ENCODE measurements at places on chromosomes 5 and 9.

- no peak for DNase-seq
These were observed 92.8 kb upstream of the VCAN start for GRCh38 chr5:83378624-83379289.

GRCh38 chr5:121526908-121527307 lies 324.8 kb upstream of the FTMT start:
- DNase-seq, result no peak

DNA sequence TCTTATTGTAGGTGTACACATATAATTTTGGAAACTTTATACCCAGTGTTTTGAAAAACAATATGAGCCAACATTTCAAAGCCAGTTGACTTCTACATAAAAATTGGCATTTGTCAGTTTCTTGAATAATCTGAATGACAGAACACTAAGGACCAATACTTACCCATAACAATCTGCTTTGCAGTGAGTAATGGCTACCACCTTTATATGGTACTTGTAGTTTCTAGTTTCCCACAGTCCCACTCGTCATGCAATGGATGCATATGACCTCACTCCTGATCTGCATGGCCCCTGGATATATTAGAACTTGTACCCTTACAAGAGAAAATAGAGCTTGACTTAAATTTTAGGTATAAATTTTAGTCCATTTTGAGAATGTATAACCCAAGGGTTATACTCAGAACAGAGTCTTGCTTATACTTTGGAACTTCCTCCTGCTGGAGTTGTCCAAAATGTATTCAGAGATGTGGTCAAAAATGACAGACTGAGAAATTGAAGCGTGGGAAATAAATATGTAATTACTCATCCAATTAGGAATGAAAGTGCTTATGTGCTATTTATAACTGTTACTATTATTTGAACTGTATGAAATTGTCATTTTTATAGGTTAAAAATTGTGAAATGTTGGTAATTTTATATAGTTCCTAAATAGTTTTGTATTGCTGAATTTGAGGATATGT lies 19.5 kb downstream of the XRCC4 start:
- no peak for DNase-seq

DNA sequence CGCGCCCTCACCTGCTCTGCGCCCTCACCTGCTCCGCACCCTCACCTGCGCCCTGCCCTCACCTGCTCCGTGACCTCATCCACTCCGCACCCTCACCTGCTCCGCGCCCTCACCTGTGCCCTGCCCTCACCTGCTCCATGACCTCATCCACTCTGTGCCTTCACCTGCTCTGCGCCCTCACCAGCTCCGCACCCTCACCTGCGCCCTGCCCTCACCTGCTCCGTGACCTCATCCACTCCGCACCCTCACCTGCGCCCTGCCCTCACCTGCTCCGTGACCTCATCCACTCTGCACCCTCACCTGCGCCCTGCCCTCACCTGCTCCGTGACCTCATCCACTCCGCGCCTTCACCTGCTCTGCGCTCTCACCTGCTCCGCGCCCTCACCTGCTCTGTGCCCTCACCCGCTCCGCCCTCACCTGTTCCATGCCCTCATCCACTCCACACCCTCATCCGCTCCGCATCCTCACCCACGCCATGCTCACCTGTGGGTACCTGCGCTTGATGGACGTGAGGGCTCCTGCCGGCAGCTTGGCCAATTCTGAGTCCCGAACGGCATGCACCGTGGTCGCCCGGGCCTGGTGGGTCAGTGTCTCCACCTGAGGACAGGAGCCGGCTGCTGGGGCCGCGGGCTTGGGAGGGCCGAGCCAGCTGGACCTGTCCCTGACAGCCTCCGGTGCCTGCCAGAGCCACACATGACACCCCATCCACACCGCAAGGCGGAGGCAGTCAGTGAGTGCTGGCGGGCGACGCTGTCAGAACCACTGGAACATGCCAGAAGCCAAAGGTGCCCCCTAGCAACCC lies 35.6 kb upstream of the NSMF start:
- no peak for DNase-seq

DNA sequence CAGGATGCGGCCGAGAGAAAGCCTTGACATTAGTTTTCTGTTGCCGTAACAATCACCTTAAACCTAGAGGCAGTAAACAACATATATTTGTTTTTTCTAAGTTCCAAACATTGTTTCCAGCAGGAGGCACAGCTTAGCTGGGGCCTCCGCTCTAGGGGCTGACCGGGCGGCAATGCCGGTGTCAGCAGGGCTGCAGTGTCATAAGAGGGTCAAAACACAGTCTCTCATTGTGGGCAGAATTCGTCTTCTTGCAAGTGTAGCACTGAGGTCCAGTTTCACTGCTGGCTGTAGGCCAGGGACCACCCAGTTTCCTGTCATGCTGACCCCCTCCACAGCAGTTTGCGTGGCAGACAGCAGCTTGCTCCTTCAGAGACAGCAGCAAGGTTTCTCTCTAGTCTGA lies 186.2 kb downstream of the PJA2 start:
- DNase-seq, result no peak

DNA sequence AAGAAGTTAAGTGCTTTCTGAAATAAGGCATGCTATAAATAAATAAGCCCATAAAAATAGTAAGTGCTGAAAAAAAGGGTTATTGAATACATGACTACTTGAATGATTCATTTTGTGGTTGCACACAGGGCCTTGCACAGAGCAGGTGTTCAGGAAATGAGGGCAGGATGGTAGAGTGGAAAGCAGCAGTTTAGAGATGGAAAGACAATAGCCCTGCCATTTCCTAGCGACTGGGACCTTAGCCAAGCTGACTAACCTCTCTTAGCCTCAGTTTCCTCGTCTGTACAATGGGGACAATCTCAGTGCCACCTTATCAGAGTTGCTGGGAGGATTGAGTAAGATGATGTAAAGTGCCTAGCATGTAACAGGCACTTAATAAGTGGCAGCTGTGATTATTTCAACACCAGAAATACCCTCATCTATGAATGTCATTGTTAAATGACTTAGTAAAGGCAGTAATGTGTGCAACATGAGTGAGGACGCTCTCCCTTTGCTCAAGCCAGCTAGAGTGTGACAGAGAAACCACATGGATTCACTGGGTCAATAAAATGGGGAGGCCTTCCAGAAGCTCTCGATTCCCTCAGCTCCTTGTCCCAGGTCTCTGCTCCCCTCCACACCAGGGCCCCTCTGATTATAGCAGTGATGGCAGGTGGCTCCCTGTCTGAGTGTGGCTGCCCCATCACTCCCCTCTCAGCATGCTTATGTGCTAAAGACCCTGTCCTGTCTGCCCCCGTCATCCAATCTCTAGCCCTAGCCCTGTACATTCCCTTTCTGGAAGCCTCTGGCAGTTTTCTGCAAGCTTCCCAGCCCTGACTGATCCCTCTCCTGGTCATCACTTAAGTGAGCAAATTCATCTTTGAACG lies 16.0 kb upstream of the PHF19 start:
- DNase-seq, result no peak
